Activated T-helper 1 cell treated with Interleukin-2 at 50 U/mL for 16 hours (primary cell): ENCODE measurements at places on chromosomes 6 and 20.

DNA sequence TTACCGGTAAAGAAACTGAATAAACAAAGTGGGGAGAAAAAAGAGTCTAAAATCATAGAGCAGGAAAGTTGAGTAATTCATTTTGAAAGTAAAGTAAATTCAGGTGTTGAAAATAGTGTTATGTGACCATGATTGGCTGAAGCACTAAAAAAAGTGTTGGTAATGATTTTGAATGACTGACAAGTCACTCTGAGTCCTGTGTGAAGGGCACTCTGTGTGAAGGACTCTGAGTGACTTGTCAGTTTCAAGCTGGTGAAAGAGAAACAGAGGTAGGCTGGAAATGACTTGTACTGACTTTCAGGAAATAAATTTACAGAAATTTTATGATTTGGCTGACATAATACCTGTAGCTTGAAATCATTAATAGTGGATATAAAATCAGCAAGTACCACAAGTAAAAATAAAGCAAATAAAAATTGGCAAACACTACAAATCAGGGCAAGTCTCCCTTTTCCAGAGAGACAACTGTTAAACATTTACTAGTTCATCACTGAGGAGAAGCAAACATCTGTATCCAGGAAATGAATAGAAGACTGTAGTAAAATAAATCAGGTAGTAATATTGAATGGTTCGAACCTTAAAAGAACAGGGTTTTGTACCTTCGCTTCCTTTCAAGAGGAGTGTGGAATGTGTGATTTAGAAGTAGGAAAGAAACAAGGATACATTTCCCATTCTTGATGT, 630.6 kb downstream of the GRIK2 start:
- no peak for DNase-seq

DNA sequence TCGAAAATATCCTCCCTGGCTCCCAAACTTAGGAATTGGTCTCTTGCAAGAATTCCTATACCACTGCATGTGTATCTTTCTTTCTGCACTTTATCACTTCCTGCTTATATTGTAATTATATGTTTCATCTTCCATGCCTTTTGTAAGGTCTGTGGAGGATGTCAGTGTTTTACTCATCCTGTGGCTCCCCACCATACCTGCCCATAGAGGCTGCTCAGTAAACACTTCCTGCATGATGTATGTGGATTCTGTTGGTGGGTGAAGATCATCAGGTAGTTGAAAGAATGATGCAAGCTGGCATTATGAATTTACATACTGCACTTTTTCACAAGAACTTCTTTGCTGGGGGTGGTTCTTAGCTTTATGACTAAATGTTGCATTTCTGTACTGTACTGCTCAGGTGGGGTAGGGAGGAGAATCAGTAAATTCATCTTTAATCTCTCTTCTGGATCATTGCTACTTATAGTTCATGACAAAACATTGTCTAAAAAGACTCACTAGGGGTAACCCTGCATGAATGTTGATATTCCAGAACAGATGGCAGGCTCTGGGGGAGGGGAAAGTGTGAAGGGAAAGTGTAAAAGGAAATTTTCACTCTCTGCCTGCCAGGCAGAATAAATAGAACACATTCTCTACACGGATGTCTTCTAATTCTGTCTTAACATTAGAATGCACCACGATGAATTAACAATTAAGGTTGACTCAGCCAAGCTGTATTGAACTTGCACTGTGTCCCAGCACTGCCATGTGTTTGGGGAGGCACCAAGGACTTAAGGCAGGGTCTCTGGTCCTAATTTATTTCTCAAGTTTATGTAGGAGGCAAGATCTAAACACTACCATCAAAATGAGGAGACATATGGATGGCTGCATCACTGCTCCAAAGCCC, 36.0 kb upstream of the KLHL31 start:
- DNase-seq: no peak

- no peak for DNase-seq
Measured at GRCh38 chr20:3629893-3630292, 33.3 kb downstream of the GFRA4 start.

DNA sequence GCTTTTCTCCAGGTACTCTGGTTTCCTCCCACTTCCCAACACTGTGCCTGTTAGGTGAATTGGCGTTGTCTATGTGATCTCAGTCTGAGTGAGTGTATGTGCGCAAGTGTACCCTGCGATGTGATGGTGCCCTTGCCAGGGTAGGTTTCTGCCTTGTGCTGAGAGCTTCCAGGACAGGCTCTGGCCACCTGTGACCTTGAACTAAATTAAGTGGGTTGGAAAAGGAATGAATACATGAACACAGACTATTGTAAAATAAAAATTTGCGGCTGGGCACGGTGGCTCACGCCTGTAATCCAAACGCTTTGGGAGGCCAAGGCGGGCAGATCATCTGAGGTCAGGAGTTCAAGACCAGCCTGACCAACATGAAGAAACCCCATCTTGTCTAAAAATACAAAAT, 678.0 kb downstream of the DHX35 start:
- no peak for DNase-seq

DNA sequence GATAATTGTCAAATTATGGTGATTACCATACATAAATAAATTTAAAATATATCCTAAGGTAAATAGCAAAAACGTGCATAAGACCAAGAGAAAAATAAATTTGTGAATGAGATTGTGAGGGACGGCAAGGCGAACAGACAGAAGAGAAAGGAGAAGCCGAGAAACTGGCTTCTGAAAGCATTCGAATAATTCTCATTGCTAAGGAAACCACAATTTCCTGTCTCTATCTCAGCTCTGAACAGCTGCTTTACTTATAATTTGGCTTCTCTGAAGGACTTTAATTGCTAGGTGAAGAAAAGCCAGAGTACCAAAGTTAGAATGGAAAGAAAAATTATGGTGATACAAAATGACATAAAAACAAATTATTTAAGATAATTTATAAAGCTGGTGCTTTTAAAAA, 79.0 kb upstream of the RGS17 start:
- DNase-seq: no peak

GRCh38 chr6:1208876-1209275, 103.0 kb upstream of the FOXQ1 start:
- DNase-seq: no peak

- no peak for DNase-seq
Measured at GRCh38 chr20:1964061-1964460, 29.8 kb downstream of the PDYN start.

GRCh38 chr6:40457261-40457660, 129.9 kb downstream of the LRFN2 start:
- DNase-seq: no peak

DNA sequence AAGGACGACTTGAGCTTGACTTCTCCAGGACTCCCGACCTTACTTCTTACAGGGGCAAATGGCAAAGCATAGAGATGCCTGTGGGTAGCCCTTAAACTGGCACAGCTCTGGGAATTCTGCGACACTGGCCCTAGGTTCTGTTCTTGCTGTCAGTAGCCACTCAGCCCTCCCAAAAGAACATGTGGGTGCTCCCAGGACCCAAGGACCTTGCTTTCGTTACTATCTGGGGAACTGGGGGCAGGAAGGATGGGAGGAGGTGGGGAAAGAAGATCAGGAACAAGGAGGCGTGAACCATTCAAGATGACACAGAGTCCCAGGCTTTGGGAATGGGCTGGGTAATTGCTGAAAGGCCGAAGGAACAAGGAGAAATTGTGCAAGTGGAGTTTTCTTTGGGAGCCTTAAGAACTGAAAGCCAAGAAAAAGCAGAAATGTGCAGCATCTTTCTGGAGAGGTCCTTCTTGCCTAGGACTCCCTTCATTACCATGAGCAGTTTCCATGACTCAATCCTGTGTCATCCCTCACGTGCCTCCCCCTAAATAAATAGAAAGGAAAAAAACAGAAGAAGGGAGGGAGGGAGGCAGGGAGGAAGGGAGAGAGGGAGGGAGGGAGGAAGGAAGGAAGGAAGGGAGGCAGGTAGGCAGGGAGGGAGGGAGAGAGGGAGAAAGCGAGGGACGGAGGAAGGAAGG, 284.6 kb upstream of the FOXQ1 start:
- DNase-seq: no peak

DNA sequence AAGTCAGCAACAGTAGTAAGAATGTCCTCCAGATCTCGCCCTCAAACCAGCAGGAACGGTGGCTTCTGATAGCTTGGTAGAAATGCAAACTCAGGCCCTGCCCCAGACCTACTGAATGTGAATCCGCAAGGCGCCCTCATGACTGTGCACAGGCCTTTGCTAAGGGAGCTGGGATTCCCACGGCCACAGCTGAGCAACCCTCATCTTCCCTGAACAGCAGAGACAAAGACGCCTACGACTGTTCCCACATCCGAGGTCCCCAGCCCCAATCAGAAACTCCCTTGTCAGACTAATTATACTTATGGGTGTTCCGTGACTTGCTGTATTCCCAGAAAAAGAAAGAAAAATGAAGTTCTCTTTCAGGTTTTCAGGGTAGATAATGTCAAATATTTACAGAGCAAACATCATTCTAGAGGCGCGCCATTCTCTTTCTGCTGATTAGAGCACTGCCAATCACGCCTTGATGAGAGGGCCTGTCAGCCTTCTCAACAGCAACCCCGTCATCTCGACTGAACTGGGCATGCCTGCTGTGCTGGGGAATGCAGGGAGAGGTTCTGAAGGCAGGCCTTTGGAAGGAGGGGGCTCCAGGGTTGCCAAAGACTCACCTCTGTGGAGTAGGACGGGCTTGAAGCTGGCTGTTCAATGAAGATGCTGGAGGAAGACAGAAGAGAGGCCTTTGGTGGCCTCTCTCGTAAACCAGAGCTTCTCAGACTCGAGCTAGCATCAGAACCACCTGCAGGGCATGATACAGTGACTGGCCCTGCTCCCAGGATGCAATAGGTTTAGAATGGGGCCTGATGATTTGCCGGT, 79.9 kb downstream of the ZNF217 start:
- no peak for DNase-seq

GRCh38 chr20:39210341-39211036, 248.3 kb downstream of the DHX35 start:
- DNase-seq: no peak

DNA sequence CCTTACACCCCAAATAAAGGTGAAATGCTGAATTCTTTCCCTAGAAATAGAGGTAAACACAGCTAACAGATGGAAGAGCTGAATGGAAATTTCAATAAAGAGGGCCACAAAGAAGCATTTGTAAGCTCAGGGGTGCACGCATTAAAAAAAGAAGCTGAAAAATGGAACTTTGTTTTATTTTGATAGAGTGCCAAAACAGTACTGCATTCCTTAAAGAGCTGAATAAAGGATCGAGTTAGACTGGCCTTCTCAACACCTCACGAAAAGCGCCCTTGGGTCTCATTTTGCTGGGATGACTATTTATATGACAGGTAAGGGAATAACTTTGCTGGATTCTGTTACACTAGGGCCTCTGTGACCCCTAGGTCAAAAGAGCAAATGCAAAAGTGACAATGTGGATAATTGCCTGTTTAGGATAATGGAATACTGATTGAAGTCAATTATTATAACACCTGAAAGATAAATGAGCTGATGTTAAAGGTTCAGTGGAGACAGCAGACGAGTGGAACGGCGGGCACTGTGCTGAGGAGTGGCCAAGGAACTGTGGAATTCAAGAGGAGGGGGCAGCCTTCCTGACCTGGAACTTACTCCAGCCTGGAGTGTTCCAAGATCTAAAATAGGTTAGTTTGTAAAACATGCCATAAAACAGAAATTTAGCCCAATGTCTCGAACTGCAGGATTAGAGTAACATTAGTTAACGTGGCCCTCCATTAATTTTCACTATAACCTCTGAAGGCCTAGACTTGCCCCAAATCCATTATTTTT, 168.4 kb downstream of the FOXC1 start:
- DNase-seq: no peak

- no peak for DNase-seq
Measured at GRCh38 chr6:56046576-56046975, 171.2 kb upstream of the BMP5 start.
